Astrocyte (in vitro differentiated cells and primary cell): ENCODE measurements at places on chromosomes 12 and 14. TPM values are rescaled to one million over a fixed set of nuclear protein-coding genes. Genes with fewer than 3 reads are reported as not detected.

GRCh38 chr12:20342111-20342510, 26.2 kb upstream of the PDE3A start:
- no peaks in the 10 kb centered on the region for H3K36me3 ChIP-seq
- peak; percentile 22 for DNase-seq
- H3K4me1 ChIP-seq, result no peaks in the 10 kb centered on the region
- no peak overlapping the region for H3K4me3 ChIP-seq
- no peak overlapping the region for H3K27ac ChIP-seq

DNA sequence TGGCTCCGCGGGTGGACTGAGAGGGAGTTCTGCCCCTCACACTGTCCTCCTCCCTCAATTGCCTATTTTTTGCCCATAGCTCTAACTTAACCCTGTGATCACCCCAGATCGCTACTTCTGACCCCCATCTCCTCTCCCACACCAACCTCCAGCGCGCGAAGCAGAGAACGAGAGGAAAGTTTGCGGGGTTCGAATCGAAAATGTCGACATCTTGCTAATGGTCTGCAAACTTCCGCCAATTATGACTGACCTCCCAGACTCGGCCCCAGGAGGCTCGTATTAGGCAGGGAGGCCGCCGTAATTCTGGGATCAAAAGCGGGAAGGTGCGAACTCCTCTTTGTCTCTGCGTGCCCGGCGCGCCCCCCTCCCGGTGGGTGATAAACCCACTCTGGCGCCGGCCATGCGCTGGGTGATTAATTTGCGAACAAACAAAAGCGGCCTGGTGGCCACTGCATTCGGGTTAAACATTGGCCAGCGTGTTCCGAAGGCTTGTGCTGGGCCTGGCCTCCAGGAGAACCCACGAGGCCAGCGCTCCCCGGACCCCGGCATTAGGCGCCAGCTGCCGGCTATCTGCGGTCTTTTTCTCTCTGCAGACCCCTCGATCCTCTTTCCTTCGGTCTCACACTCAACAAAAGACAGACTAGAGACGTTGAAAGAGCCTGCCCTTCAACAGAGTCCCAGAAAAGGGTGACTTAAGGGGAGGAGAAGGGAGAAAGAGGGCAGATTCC, 3.0 kb upstream of the TBX3 start:
- no peak overlapping the region for H3K27ac ChIP-seq
- no peak for DNase-seq
- no peaks in the 10 kb centered on the region for H3K36me3 ChIP-seq
- no peak overlapping the region for H3K4me3 ChIP-seq

Gene TCTN2
- 9.2 TPM in 2 replicates for total RNA-seq

Gene ZDHHC22
- total RNA-seq, result 0.50 and 0.52 TPM in 2 replicates

Gene PSMD9
- 59.0 and 63.4 TPM in 2 replicates for total RNA-seq
